HT-29 (cell line): ENCODE measurements at places on chromosomes 7 and 10. TPM values are rescaled to one million over a fixed set of nuclear protein-coding genes. Genes with fewer than 3 reads are reported as not detected.

PIP gene
- total RNA-seq = not detected in 2 replicates

GRCh38 chr10:79149662-79150443, 81.1 kb downstream of the ZMIZ1 start:
- peak; percentile 92 for DNase-seq

GRCh38 chr7:30971440-30971839, 7.7 kb downstream of the GHRHR start:
- DNase-seq = no peak

GRCh38 chr10:70559861-70560260, 42.7 kb downstream of the PRF1 start:
- DNase-seq = no peak

DNA sequence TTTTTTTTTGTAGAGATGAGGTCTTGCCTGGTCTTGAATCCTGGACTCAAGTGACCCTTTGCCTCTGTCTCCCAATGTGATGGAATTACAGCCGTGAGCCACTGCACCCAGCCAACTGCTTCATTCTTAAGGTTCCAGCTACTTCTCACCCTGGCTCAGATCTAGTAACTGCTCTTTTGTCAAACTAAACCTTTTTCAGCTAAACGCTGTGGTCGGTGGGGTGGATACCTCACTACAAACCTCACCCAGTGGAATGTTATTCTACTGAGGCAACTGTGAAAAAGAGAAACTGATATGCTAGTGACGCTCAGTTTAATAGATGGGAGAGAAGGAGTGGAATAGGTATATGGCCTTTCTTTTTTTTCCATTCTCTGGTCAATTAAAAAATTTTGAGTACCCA, 1.7 kb upstream of the MRLN start:
- DNase-seq = no peak

GRCh38 chr10:4656576-4657194, 169.3 kb upstream of the AKR1E2 start:
- DNase-seq = peak; percentile 89

- no peak for DNase-seq
These were observed 198.7 kb downstream of the ZNF438 start for GRCh38 chr10:30832749-30833627.

DNA sequence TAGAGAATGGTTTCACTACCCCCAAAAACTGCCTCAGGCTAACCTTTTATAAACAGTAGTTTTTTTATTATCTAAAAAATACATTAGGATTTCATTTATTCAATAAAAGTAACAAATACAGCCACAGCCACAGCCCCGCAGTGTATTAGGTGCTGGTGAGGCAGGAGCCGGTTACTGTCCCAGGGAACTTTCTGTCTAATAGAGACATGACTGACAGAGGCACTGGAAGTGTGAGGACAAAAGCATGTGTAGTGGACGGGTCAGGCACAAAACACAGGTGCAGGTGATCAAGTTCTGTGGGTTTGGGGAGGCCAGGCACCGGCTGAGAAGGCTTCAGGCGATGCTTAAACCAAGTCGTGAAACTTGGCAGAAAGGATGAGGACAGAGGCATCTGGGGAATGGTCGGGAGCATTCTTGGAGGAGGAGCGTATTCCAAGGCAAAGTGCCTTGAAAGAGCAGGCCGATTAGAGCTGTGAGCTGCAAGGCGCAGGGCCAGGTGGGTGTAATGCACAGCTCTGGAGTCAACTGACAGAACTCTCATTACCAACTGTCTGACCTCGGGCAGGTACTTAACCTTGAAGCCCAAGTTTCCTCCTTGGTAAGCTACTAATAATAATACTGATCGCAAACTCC, 138.2 kb downstream of the USP6NL start:
- DNase-seq = no peak

DNA sequence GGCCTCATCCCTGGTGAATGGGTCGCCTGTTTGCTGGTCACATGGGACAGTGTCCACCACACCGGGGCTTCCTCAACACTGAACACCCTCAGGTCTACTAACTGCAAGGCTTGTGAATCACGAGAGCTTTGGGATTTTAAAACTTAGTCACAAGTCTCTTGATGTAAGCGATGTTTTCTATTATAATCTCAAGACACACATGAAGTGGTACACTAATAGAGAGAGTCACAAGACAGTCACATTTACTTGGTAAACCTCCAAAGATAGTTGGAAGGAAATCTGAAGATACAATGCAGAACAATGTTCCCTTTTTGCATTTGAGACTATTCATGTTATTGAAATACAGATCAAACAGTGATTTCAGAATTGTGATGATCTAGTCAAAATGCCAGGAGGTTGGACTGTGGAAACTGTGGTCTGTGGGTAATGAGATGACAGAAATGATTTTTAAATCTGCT, 233.1 kb upstream of the KLF6 start:
- no peak for DNase-seq

- no peak for DNase-seq
These were observed 255.4 kb upstream of the LRGUK start for GRCh38 chr7:133871757-133872156.

GRCh38 chr7:5361446-5362127, 62.0 kb downstream of the TNRC18 start:
- no peak for DNase-seq

- no peak for DNase-seq
These were observed 98.2 kb downstream of the FAM204A start for GRCh38 chr10:118243907-118244306.

DNA sequence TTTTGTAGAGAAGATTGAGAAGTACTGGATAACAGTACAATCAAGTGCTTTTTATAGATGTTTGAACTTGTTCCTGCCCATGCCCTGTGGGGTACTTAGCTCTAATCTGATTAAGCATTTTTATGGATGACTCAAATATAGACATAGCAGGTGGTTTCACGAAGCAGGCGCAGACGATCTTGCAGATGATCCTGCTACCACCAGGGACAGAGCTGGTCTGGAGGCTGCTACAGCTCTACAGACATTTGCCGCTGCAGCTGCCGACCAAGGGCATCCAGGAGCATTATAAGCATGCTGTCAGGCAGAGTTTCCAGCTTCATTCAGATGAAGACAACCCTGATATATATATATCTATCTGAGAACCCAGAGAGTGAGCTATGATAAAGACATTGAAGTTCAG, 650.4 kb downstream of the NXPH1 start:
- no peak for DNase-seq
